Lower lobe of right lung (tissue), 2 donors: ENCODE measurements at places on chromosomes 12 and 14.

- H3K27me3 ChIP-seq, result no peaks in the 10 kb centered on the region
- DNase-seq, result peak; percentile 67
- no peak overlapping the region for H3K4me3 ChIP-seq
- no peaks in the 10 kb centered on the region for H3K36me3 ChIP-seq
These were observed 146.4 kb downstream of the FOXN3 start for GRCh38 chr14:89270439-89271227.

DNA sequence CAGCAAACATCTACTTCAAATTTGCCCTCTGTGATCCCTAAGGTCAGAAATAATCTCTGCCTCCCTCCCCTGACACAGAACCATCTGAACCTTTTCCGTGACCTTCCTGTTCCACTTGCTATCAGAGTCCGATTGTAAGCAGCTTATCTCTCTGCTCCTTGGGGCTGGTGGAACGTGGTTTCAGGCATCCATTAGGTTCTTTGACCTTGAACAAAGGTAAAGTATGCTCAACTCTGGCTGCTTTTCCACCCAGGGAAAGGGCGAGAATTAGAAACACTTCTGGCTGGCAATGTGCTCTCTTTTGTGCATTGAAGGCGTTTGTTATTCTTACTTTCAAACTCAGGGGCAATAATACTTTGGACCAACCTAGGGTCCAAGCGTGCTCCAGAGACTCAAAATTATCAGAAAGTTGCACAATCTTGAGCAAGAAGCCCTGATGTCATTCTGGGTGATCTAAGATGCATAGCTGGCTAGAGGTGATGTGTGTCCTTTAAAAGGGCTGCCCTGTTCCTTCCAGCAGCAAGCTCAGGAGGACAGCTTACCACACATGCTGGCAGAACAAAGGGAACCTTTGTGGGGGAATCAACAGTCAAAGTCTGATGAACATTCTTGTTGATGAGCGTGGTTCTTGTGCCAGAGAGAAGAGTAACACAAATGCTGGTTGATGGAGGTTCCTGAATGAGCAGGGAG lies 29.8 kb downstream of the ADGRD1 start:
- H3K4me1 ChIP-seq, result peaks cover 12% of the 10 kb centered on the region
- no peaks in the 10 kb centered on the region for H3K27me3 ChIP-seq
- no peak overlapping the region for H3K4me3 ChIP-seq
- H3K36me3 ChIP-seq, result peaks cover 21% of the 10 kb centered on the region
- DNase-seq, result no peak
- peak overlapping the region; percentile 6 for H3K27ac ChIP-seq

GRCh38 chr12:2192231-2192630 lies 139.4 kb downstream of the CACNA1C start:
- no peaks in the 10 kb centered on the region for H3K27me3 ChIP-seq
- no peaks in the 10 kb centered on the region for H3K36me3 ChIP-seq
- no peak for DNase-seq

DNA sequence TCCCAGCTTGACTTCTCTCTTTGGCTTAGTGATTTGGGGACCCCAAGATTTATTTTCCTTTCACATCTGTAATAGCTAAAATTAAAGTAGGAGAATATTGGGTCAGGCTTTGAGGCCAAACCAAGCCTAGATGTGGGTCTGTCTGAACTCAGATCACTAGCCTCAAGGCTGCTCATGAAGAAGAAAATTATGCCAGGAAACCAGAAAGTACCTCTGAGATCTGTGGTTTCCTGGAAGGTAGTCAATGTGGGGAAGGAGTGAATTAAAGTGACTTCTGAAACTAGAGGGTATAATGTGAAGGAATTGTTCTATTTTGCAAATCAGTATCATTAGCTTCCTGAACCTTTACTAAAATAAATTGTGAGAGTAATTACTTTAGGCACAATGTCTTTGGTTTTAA lies 13.4 kb upstream of the CLEC12A start:
- H3K4me1 ChIP-seq, result no peaks in the 10 kb centered on the region
- no peak for DNase-seq
- no peaks in the 10 kb centered on the region for H3K27me3 ChIP-seq
- H3K4me3 ChIP-seq, result no peak overlapping the region
- no peaks in the 10 kb centered on the region for H3K36me3 ChIP-seq
- H3K27ac ChIP-seq, result no peak overlapping the region

DNA sequence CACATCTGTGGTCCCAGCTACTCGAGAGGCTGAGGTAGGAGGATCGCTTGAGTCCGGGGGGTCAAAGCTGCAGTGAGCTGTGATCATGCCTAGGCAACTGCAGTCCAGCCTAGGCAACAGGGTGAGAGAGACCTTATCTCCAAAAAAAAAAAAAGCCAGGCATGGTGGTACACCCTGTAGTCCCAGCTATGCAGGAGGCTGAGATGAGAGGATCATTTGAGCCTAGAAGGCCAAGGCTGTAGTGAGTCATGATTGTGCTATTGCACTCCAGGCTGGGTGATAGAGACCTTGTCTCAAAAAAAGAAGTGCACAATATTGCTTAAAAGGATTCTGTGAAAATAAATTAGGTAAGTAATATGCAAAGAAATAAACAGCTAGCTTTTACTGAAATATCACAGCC lies 17.0 kb downstream of the NAA25 start:
- peaks cover 52% of the 10 kb centered on the region for H3K36me3 ChIP-seq
- DNase-seq, result no peak
- H3K4me3 ChIP-seq, result no peak overlapping the region
- H3K27me3 ChIP-seq, result no peaks in the 10 kb centered on the region
- no peak overlapping the region for H3K27ac ChIP-seq

GRCh38 chr12:40063414-40063813 lies 42.5 kb downstream of the SLC2A13 start:
- H3K4me1 ChIP-seq, result no peaks in the 10 kb centered on the region
- no peak for DNase-seq
- no peaks in the 10 kb centered on the region for H3K27me3 ChIP-seq
- H3K4me3 ChIP-seq, result no peak overlapping the region

DNA sequence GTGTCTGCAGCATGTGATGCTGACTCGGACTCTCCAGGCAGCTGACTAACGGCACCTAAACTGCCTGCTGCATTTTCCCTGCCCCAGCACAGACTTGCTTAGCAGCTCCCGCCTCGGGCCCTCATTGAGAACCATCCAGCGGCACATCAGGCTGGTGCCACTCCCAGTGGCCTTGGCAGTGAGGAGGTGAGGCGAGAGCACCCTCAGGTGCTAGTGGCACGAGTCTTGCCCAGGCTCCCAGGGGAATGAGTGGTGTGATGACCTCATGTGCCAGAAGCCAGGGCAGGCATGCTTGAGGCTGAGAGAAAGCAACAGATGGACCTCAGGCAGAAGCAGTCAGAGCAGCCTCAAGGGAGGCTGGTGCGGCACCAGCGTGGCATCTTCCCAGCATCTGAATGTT lies 60.2 kb downstream of the PRKCH start:
- H3K27me3 ChIP-seq, result no peaks in the 10 kb centered on the region
- H3K27ac ChIP-seq, result no peak overlapping the region
- H3K4me3 ChIP-seq, result no peak overlapping the region
- DNase-seq, result peak; percentile 47
- H3K36me3 ChIP-seq, result no peaks in the 10 kb centered on the region
- peaks cover 43% of the 10 kb centered on the region for H3K4me1 ChIP-seq

DNA sequence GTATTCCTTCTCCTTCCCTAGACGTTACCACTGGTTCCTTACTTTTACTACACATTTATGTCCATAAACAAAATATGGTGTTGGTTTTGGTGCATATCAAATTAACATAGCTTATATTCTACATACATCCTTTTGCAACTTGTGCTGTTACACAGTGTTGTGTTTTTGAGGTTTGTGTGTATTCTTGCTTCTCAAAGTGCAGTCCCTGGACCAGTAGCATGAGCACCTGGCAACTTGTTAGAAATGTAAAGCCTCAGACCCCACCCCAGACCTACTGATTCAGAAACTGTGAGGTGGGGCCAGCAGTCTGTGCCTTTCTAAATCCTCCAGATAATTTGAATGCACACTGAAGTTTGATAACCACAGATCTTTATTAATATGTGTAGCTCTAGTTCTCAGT lies 65.9 kb downstream of the RNFT2 start:
- H3K36me3 ChIP-seq, result no peaks in the 10 kb centered on the region
- no peak overlapping the region for H3K4me3 ChIP-seq
- H3K27ac ChIP-seq, result no peak overlapping the region
- DNase-seq, result no peak
- no peaks in the 10 kb centered on the region for H3K27me3 ChIP-seq
